Vein endothelial cell (primary cell): ENCODE measurements at places on chromosomes 4 and X. TPM values are rescaled to one million over a fixed set of nuclear protein-coding genes. Genes with fewer than 3 reads are reported as not detected.

Gene GRIA2
- not detected in 2 replicates for total RNA-seq

Gene SPANXC
- not detected in 2 replicates for total RNA-seq

Gene PCDH10
- total RNA-seq: 3.2 and 4.9 TPM in 2 replicates

Gene SH3BP2
- total RNA-seq: 45.2 and 61.7 TPM in 2 replicates

Gene MAB21L2
- total RNA-seq: 0.33 and 0.48 TPM in 2 replicates

Gene H2AZ1
- total RNA-seq: 344 and 418 TPM in 2 replicates

Gene BANK1
- 0.19 and 0.33 TPM in 2 replicates for total RNA-seq

Gene PAGE5
- total RNA-seq: not detected in 2 replicates

Gene PRDM5
- 8.2 and 9.9 TPM in 2 replicates for total RNA-seq

Gene LNX1
- total RNA-seq: 0.65 and 0.76 TPM in 2 replicates

Gene CAPN6
- total RNA-seq: not detected in 2 replicates
